Renal cortical epithelial cell (primary cell): ENCODE measurements at places on chromosomes 1 and 21. TPM values are rescaled to one million over a fixed set of nuclear protein-coding genes. Genes with fewer than 3 reads are reported as not detected.
A peak's percentile ranks its signal among the peaks of the same experiment; 100 is the strongest.

DNA sequence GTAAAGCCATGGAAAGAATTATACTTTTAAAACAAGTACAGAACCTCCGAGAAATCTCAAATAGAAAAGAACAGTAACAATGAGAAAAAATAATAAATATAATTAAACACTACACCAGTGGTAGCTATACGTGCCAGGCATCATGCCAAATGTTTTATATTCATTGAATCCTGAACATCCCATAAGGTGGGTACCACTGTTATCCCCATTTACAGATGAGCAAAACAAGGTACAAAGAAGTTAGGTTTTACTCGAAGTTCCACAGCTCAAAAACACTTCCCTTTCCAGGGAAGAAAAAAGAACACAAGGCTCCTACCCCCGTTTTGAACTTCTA is 33.4 kb downstream of the JAK1 start:
- no peak for DNase-seq

DNA sequence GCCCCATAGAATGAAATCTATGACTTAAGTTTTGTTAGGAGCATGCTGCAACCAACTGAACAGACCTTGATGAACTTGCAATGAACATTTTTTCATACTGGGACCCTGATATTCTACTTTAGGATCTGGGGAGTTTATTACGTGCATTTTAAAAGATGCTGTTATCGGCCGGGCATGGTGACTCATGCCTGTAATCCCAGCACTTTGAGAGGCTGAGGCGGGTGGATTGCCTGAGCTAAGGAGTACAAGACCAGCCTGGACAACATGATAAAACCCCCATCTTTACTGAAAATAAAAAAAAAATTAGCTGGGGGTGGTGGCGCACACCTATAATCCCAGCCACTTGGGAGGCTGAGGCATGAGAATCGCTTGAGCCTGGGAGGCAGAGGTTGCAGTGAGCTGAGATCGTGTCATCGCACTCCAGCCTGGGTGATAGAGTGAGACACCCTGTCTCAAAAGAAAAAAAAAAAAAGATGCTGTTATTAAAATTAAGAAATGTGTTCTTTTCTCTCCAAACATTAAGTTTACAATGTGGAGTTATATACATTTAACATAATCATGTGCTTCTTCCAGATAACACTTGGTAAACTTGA is 7.1 kb downstream of the MPZL1 start:
- DNase-seq, result no peak

- no peak for DNase-seq
Measured at GRCh38 chr1:203823306-203823705, 27.9 kb downstream of the ZBED6 start.

GRCh38 chr21:17436626-17437111 is 76.2 kb upstream of the CXADR start:
- no peak for DNase-seq

DNA sequence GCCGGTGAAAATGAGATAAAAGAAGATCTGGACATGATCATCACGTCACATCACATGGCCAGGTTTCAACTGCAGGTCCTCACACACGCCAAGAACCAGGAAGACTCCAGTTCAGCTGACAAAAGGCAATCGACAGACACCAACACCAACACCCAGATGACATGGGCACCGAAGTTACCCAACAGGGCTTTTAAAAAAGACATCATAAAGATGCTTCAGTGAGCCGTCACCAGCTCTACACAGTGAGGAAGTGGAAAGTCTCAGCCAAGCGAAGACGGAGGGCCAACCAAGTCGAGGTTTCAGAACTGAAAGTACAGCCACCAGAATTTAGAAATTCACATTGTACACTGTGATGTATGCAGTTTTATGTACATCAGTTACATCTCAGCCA is 154.3 kb upstream of the COL6A1 start:
- no peak for DNase-seq

DNA sequence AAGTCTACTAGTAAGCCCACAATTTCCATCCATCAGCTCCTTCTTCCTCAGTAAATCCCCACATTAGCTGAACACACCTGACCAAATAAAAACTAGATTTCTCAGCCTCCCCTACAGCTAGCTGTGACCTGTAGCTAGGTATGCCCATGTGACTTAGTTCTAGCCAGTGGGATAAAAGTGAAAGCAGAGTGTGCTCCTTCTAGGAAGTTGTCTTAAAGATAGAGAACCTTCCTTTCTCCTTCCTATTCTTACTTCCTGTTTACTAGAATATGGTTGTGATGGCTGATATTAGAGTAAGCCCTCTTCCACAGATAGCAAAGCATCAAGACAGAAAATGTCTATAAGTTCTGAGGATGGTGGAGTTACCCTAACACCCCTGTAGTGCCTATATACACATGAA is 67.0 kb downstream of the PIK3R3 start:
- peak; percentile 62 for DNase-seq

GRCh38 chr1:196557797-196558196 is 50.4 kb downstream of the KCNT2 start:
- DNase-seq, result no peak

GRCh38 chr1:109133002-109133706 is 19.2 kb downstream of the ELAPOR1 start:
- DNase-seq, result no peak

GRCh38 chr1:187638733-187639434 is 810.1 kb downstream of the PLA2G4A start:
- no peak for DNase-seq

DNA sequence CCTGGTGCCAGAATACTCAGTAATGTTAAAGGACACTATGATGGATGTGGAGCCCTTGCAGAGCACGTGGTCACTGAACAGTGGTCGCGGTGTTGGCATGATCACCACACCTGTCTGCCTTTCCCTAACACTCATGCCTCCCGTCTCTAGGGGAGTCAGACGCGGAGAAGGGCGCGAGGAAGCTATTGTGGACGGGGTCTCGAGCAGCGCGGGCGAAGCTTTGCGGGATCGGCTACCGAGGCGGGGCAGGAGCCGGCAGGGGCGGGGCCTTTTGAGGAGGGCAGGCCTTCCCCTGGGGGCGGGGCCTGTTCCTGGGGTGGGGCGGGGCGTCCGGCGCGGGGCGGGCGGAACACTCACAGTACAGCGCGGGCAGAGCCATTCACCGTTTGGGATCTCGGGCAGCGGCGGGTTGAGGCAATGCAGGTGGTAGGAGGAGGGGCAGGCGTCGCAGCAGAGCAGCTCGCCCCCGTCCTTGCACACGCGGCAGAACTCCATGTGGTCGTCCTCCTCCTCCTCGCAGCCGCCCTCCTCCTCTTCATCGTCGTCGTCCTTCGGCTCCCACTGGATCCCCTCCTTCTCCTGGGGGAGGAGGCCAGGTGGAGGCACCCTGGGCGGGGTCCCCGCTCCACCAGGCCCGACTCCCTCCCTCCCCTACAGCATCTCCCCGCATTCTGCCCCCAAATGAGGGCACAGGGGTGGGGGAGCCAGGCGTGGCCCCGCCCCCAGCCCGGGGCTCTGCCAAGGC is 31.5 kb downstream of the CHD5 start:
- DNase-seq, result no peak

GRCh38 chr1:21532496-21532895 is 23.3 kb downstream of the ALPL start:
- DNase-seq, result no peak

DNA sequence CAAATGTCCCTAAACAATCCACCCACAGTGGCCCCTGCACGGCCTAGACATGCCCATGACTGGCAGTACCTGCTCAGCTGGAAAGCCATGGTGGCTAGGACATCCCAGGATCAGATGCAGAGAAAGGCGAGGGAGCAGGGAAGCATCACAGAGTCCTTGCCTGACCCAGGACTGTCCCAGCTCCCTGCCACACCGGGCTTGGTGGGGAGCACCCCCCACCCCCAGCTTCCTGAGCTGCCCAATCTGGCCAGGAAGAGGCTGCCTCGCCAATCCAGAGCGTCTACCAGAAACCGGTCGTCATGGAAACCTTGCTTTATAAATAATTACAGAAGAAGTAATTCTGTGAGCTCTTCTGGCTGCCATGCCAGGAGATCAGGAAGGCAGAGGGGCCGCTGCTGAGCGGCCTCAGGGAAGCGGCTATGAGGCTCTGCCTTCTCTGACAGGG is 34.8 kb downstream of the ACOT7 start:
- DNase-seq, result peak; percentile 84

DNA sequence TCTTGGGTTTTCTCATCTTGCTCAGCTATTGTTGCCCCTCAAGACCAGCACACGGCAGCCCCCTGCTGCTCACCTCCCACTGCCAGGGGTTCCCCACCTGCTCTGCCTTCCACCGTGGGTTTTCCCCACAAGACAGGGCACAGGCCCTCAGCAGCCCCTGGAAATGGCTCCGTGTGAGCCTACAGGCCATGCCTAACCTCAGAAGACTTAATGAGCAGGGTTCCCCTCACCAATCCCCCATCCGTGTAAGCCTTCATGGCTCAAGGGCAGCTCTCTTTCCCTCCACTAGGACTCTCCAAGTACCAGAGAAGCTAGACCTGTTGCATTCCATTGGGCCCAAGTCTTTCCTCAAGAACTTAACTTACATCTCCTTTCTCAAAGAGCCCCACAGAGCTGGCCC is 18.4 kb upstream of the RCAN3 start:
- no peak for DNase-seq

DNA sequence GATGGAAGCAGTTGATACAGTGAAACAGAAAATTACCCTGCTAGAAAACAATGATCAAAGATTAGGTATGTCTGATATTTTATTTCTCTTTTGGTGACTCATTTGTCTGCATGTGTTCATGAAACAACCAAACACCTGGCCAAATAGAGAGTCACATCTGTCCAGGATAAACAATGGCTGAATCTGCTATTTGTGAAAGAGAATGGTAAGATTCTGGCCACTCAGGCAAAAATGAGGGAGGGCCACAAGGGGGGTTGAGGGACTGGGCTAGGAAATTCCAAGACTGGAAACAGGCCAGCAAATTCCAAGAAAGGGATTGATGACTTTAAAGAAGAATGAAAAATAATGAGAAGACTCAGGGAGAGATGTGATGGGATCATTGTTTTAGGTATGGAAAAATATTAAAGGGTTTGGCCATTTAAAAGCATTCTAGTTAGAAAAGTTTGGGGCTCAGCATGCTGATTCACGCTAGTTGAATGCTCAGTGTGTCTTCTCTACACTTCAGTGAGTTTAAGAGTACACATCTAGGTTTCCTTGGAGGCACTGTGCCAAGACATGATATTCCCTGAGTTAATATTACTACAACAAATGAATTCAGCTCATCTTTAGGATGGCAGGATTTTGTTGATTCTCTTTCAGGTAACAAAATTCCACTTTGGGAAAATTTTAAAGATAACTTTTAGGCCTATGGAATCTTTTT is 44.9 kb downstream of the TRAF5 start:
- peak; percentile 89 for DNase-seq

DNA sequence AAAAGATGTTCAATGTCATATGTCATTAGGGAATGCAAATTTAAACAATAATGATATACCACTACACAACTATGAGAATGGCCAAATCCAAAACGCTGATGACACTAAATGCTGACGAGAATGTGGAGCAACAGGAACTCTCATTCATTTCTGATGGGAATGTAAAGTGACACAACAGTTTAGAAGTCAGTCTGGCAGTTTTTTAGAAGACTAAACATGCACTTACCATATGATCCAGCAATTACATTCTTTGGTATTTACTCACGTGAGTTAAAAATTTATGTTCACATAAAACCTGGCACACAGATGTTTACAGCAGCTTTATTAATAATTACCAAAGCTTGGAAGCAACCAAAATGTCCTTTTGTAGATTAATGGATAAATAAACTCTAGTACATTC is 110.4 kb upstream of the C1orf21 start:
- DNase-seq, result peak; percentile 36

DNA sequence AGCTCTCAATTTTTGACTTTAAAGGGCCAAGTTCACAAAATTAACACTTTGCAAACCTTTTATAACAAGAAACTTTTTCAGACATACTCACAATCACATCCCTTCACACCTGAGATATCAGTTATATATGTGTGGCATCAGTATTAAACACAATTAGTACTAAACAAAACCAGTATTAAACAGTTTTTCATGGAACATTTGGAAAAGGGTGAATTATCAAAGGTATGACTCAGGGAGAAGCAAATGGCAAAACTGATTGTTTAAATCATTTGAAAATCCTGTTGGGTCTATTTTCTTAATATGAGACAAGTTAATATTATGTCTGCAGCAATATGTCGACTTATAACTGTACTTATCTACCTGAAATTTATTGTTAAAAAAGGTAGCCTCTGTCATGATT is 587.3 kb downstream of the NEGR1 start:
- no peak for DNase-seq

DNA sequence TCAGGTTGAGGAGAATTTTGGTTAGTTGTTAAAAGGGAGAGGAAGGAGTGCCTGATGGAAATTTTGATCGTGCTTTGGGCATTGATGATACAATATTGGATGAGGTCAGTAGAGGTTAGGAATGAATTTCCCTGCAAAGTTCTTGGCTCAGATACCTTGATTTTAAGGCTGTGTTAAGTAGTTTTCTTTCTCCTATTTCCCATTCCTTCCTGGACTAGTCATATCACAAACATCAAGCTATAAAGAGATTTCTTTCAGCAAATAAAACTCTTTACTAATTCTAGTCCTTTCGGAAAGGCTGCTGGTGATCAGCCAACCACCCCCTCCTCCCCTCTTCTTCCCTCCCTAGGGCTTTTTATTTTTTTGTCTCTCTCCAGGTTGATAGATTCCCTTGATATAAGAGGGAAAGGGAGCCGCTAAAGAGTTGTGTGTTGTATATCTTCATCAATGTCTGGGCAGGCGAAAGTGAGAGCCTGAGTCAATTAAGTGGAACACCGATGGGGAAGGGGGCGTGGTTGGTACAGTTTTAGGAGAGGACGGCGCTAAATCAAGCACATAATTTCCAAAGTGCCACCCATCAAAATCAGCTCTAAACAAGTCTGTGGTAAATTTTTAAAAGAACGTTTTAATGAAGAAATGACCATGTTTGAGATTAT is 100.1 kb upstream of the PLXNA2 start:
- no peak for DNase-seq

DNA sequence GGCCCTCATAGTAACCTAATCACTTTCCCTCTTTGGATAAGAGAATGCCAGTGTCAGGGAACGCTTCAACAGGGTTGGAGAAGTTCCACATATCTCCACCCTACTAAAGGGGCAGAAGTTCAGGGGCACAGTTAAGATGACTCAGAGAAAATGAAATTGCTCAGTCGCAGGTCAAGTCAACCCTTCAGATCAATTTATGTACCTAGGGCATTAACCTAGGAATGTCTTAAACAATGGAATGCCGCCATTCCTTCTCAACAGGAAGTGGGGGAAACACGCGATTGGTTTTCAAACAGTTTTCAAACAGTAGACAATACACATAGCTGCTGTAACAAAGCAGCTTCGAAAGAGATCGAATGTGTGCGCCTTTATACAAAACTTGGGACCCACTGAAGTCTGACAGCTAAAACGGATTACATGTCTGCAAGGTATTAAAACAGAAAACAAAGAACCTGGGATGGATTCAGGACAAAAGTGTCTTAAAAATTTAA is 897 bp downstream of the SLC25A24 start:
- peak; percentile 84 for DNase-seq

DNA sequence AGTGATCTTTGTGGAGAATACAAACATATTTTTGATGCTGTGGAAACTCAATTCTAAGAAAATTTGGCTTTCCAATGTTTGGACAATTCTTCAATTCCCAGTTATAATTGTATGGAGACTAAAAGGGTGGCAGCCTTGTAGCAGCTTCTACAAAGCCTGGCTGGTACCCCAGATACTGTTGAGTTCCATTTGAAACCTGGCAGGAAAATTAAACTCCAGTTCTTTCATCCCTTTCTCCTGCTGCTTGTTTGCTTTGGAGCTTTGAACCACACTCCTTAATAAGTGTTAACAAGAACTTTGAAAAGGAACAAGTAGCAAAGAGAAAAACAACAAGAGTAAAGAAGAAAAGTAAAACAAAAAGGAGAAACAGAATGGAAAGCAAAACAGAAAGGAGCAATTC is 172.6 kb upstream of the ADAMTS5 start:
- no peak for DNase-seq

Gene SEC16B
- total RNA-seq, result 0.35 and 1.2 TPM in 2 replicates

Gene CDK18
- total RNA-seq, result 14.6 and 21.1 TPM in 2 replicates

Gene ODR4
- 27.1 and 37.3 TPM in 2 replicates for total RNA-seq
